ENCODE measurements at places on chromosomes 1 and 21. TPM values are rescaled to one million over a fixed set of nuclear protein-coding genes. Genes with fewer than 3 reads are reported as not detected.
A peak's percentile ranks its signal among the peaks of the same experiment; 100 is the strongest.

DNA sequence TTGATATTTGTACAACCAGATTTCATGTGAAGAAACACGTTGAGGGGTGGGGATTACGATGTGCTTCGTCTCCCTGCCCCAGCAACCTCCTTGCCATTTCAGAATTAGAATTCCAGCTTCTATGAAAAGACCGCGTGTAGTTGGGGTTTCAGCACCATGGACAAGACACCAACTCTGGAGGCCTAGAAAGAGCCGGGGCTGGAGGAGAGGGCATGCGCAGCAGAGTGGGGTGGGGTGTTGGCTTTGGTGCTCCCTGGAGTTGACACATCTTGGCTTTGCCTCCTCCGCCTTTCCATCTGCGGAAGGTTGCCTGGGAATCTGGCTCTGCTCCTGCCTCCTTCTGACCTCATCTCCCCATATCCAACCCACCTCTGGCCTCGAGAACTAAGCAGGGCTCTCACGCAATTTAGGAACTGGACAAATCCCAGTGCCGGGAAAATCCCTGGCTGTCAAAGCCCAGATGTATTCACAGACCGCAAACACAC is 11.8 kb downstream of the HTR6 start:
- no peak overlapping the region for H3K4me3 ChIP-seq
- H3K27ac ChIP-seq = no peak overlapping the region
- DNase-seq = no peak

GRCh38 chr1:243312952-243313634 is 57.3 kb downstream of the SDCCAG8 start:
- H3K4me1 ChIP-seq = no peaks in the 10 kb centered on the region
- H3K36me3 ChIP-seq = peaks cover 7% of the 10 kb centered on the region
- H3K27me3 ChIP-seq = no peaks in the 10 kb centered on the region
- no peak overlapping the region for H3K27ac ChIP-seq
- no peak overlapping the region for H3K4me3 ChIP-seq

- H3K4me3 ChIP-seq = no peak overlapping the region
- H3K27me3 ChIP-seq = no peaks in the 10 kb centered on the region
- no peak for DNase-seq
- no peaks in the 10 kb centered on the region for H3K4me1 ChIP-seq
- no peaks in the 10 kb centered on the region for H3K36me3 ChIP-seq
Observed at GRCh38 chr1:17984583-17984982, 123.0 kb upstream of the IGSF21 start.

DNA sequence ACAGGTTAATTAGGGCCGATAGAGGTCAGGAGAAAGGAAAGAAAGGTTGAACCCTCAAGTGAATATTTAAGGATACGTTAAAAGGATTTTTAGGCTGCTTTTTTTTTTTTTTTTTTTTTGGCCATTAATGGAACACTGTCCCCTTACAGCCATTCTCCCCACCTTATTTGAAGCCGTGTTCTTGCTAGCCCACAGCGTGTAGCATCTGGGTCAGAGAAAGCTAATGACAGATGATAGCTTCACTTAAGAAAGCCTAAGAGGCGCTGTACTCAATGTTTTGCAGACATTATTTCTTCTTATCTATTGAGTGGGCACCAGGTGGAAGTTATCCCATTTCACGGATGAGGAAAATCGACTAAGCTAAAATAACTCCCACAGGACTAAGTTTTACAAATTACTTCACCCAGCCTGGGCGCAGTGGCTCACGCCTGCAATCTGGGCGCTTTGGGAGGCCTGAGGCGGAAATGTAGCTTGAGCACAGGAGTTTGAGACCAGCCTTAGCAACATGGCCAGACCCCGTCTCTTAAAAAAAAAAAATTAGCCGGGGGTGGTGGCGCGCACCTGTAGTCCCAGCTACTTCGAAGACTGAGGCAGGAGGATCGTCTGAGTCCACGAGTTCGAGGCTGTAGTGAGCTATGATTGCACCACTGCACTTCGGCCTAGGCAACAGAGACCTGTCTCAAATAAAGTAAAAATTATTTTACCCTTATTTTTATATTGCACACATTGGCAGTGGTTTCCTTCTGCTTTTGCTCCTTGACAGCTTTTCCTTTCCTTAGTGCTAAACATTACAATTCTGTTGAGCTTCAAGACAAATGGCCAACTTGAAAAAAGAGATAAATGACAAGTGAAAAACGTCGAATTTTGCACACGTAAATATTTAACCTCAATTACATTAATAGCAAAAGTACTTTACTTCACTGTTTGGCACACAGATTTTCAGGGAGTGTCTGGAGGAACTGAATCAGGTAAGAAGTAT is 1.1 kb upstream of the PHTF1 start:
- H3K36me3 ChIP-seq = no peaks in the 10 kb centered on the region
- peaks cover 15% of the 10 kb centered on the region for H3K4me1 ChIP-seq
- DNase-seq = no peak
- no peaks in the 10 kb centered on the region for H3K27me3 ChIP-seq
- H3K4me3 ChIP-seq = no peak overlapping the region
- peak overlapping the region; percentile 74 for H3K27ac ChIP-seq

GRCh38 chr1:22892789-22893188 is 79.9 kb downstream of the LACTBL1 start:
- no peaks in the 10 kb centered on the region for H3K36me3 ChIP-seq
- DNase-seq = no peak
- H3K27me3 ChIP-seq = no peaks in the 10 kb centered on the region
- H3K4me3 ChIP-seq = no peak overlapping the region
- H3K4me1 ChIP-seq = no peaks in the 10 kb centered on the region

- DNase-seq = no peak
- H3K4me1 ChIP-seq = no peaks in the 10 kb centered on the region
- no peaks in the 10 kb centered on the region for H3K27me3 ChIP-seq
- no peak overlapping the region for H3K27ac ChIP-seq
- H3K4me3 ChIP-seq = no peak overlapping the region
Observed at GRCh38 chr1:115129071-115129640, 39.9 kb upstream of the TSPAN2 start.

GRCh38 chr1:184664042-184664660 is 90.5 kb downstream of the EDEM3 start:
- H3K4me1 ChIP-seq = no peaks in the 10 kb centered on the region
- H3K4me3 ChIP-seq = no peak overlapping the region
- H3K27me3 ChIP-seq = peaks cover 16% of the 10 kb centered on the region
- peak; percentile 10 for DNase-seq
- no peaks in the 10 kb centered on the region for H3K36me3 ChIP-seq
- no peak overlapping the region for H3K27ac ChIP-seq

GRCh38 chr1:204791453-204792353 is 79.0 kb upstream of the NFASC start:
- no peak overlapping the region for H3K27ac ChIP-seq
- peak; percentile 63 for DNase-seq
- no peaks in the 10 kb centered on the region for H3K36me3 ChIP-seq

FNDC7 gene
- 0.13 TPM for total RNA-seq

HMCN1 gene
- 0.23 TPM for total RNA-seq

TESK2 gene
- 6.7 TPM for total RNA-seq

ICOSLG gene
- 10.2 TPM for total RNA-seq

OR2G6 gene
- total RNA-seq = not detected

L1TD1 gene
- 0.47 TPM for total RNA-seq

Measured in T-cell (primary cell).